Activated effector memory CD4-positive, alpha-beta T cell treated with Interleukin-2 at 50 U/mL for 16 hours (primary cell): ENCODE measurements at places on chromosomes 2 and 18.

DNA sequence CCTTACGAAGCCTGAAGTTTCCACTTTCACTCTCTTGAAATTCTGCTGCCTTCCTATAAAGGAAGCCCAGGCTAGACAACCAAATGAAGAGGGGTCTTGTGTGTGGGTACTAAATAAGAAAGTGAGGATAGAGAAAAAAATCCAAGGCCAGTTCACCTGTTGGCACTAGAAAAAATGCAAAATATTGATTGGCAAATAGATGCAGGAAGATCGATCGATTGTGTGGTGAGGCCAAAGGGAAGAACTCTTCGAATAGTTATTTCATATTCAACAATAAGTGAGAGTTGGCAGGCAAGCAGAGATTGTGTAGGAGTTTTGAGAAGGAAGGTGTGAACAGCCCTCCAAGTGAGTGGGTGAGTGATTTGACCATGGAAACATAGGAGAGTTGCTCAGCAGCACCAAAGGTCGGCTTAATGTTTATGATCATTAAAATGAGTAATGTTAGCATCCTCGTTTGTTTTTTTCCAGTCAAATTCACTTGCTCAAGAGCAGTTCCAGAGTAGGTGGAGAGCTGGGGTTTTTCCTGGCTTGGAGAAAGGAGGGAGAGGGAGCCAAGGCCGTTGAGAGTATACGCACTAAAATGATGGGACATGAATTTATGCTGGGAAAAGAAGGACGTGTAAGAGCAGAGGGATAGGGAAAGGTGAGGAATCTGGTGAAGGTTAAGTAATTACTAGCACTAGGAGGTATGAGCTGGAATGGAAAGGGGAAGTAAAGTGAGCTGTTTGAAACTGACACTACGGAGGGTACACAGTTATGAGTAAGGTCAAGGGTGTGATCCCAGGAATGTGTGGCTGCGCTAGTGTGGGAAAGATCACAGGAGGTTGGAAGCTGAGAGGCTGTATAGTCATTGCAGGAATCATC, 1.1 kb upstream of the NAPG start:
- DNase-seq = no peak

- no peak for DNase-seq
Observed at GRCh38 chr18:777021-777420, 35.0 kb downstream of the YES1 start.

GRCh38 chr18:54712758-54713157, 115.5 kb upstream of the RAB27B start:
- no peak for DNase-seq

DNA sequence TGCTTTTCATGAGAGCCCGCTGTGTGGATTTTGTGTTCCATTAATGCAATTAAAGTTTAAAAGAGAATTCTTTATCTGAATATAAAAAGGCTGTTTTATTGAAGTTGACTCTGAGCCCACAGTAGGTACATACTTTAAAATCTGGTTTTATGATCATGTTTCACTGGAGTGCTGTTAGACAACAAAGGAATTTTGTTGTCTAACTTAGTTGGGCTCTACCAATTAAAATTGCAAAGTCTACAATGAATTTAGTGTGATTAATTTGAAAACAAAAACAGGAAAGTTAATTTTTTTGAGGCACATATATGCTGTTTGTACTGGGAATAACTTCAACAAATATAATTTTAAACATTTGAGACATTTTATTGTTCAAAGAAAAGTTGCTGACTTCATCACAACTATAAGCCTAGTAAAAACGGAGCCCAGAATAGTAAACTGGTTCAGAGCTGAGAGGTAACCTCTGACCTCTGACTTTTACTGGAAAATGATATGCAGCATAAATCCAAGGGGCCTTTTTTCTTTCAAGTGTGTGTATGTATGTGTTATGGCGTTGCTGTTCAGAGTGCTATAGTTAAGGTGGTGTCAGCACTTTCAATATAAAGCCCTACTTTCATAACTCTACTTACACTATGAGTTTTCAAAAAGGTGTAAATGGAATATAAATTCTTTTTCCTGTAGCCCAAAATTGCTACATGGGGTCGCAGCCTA, 30.2 kb downstream of the MEIS1 start:
- DNase-seq = no peak

DNA sequence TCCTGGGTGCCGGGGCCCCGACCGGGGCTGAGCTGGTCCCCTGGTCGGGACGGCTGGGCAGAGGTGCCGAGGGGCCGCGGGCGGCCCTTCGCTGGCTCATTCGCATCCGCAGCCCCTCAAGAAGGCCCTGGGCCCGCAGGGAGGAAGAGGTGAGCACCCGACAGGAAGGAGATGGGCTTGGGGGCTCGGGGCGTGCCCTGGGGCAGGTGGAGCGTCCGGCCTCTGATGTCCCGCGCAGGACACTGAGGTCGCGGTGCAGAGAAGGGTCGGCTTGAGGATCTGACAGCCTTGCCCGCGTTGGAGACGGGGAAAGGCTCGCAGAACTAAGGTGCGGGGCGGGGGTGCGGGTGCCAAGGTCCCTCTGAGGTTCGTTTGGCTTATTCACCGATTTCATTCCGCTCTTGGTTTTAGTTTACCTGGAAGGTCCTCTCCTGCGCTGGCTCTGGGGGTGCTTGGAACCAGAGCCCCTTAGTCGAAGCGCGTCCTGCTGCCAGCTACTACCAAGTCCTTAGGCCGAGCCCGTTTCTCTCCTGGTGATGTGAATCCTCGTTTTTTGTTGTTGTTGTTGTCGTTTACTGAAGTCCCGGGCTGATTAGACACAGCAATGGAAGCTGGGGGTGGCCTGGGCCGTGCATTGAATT, 18.9 kb upstream of the CD8A start:
- DNase-seq = no peak

GRCh38 chr2:182915369-182916326, 49.2 kb upstream of the FRZB start:
- DNase-seq = no peak

- no peak for DNase-seq
Observed at GRCh38 chr18:71625556-71626090, 918.5 kb downstream of the CBLN2 start.
